ENCODE measurements at places on chromosomes 6 and 20.

- no peak for DNase-seq
These were observed 51.3 kb upstream of the DST start for GRCh38 chr6:56694002-56694401.

- DNase-seq, result no peak
These were observed 21.6 kb upstream of the CALHM6 start for GRCh38 chr6:116439522-116440051.

GRCh38 chr20:63165356-63166192, 50.4 kb downstream of the YTHDF1 start:
- no peak for DNase-seq

DNA sequence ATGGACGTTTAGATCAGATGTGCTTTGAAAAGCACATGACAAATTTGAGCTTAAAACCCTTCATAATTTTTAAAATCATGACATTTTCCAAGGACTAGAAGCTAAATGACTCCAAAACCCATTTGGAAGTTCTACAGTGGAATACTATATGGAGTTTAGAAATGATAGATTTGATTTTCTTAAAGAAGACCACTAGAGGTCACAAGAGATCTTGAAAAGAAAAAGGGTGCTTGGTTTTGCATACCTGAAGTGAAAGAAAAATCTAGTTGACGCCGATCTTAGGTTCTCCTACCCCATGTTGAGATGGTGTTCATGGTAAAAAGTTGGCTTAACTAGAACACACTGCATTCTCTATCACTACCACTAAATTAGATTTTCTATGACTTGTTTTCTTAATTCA, 31.5 kb downstream of the CFAP61 start:
- no peak for DNase-seq

DNA sequence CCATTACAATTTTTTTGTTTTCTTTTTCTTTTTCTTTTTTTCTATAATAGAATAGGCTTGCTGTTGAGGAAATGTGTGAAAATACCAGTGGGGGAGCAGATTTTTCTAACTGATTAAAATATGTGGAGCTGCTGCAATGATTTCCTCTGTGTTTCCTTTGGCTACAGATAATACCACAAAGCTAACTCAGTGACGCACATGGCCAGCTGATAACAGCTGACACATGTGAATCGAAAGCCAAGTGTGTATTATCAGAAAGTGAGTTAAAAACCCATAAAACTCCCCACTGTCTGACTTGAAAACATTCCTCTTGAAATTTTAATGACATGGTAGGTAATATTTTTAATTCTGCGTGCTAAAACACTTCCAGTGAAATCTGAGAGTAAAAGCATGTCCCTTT, 70.8 kb upstream of the AHI1 start:
- DNase-seq, result no peak

GRCh38 chr20:41927189-41927588, 309.0 kb upstream of the CHD6 start:
- no peak for DNase-seq

DNA sequence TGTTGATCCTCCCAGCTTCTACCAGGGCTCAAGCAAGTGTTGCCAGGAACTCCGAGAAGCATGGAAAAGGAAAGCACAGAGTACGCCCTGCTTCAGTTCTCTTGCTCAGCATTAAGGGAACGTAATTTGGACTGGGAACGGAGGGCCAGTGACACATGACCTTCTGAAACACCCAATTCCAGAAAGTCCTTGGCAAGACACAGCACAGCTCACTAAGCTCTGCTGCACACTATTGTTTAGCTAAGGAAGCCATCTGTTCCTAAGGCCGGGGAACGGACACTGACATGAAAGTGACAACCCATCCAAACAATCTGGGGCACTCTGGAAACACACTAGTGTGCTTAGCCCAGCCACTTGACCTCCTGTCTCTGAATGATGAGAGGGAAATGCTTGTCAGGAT, 56.9 kb upstream of the NXT1 start:
- DNase-seq, result peak; percentile 76

DNA sequence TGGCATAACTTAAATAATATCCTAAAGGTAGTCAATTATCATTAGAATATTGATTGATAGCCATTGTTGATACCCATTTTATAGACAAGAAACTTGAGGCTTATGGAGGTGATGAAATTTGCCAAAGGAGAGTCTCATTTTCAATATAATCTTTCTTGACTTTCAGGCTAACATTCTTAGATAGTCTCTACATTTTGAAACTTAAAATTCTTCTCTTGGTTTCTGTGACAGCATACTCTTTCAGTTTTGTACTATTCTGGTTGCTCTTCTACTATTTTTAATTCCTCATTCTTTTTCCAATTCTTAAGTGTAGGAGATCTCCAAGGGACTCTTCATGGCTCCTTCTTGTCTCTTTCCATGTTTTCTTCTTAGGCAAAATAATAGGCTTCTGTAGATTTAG, 3.7 kb upstream of the SH3BGRL2 start:
- DNase-seq, result no peak

DNA sequence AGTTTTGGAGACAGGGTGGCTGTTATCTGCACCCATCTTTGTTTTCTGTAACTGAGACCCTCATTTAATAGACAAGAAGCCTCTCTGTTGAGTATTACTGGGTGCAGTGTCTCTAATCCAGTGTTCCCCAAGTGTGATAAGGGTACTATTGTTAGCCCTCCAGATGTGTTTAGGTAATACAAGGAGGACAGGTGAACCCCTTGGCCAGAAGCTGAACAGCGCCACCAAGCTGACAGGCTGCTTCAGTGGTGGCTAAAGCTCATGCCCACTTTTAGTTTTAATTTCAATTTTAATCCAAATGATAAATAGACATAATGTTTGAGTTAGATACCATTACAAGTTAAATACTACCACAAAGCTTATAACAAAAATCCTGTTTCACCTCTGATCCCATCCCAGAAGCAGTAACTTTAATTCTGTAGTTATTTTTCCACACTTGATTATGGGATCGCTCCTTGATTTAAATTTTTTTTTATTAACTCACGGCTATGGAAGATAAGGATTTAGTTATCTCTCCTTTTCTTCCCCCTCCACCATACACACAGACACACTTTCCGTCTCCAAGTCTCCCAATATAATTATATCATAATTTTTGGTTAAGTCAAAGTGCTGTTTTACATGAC, 8.4 kb upstream of the STK35 start:
- DNase-seq, result no peak

DNA sequence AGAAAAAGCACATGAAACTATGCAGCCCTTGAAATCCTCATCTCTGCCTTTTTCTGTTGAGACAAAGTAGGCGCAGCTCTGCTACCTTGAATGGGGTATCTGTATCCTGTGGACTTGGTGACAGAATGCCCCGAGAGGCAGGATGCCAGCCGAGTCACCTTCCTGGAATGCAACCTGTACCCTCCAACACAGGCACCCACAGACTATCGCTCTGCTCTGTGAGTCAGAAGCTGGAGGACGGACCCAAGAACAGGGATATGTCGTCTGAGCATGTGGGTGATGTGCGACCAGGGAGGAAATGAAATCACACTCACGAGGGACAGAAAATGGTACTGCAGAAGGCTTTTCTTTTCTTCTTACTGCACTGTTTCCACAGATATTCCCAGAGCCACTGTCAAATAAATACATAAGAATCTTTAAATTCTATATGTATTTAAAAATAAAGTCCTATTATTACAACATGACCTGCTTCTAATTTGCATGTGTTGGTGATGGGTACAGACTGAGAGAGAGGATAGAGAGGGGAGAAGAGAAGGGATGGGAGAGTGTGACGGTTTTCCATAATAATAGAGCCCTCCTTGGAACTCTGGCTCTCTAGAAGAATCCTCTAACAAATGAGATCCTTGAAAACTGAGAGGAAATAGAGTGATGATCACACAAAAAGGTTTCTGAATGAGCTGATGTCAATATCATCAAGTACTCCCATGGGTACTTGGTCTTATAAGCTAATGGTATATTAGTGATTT, 308.1 kb downstream of the FOXC1 start:
- no peak for DNase-seq

DNA sequence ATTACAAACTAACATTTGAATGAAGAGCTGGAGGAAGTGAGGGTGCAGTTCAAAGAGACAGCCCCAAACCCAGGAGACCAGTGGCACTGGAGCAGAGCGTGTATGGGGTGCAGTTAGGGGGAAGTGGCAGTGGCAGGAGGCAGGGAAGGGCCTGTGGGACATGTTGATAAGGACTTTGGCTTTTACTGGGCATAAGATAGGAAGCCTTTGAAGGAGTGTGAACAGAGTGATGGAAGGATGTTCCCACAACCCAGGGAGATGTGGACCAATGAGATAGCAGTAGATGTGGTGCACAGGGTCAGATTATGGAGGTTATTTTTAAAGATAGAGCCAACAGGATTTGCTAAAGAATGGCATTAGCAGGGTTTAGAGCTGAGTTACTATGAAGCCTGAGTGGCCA, 56.4 kb downstream of the AIG1 start:
- no peak for DNase-seq

DNA sequence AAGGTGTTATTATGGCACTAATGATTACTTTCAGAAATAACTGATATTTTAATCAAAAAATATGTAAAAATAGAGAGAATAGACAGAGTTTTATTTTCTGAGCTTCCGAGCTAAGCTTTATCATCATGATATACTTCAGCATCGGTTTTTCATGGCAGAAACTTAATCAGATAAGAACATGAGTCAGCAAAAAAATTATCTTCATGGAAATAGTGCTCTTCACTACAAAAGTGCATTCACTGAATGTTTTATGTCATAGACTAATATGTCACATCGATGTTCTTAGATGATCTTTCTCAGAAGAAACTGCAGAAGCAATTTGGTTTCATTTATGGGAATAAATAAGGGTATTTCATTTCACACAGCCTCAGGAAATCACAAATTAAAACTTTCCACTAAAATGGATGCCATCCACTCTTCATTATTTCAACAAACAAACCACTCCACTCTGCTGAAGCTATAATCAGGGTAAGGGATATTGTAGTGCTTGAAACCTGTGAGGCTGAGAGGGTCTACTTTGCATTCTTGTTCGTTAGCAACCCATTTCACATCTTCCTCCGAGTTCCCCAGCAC, 10.2 kb upstream of the MAP3K7 start:
- no peak for DNase-seq

- DNase-seq, result no peak
These were observed 14.9 kb upstream of the SLC22A1 start for GRCh38 chr6:160106701-160107100.

- DNase-seq, result no peak
These were observed 69.6 kb downstream of the PYGB start for GRCh38 chr20:25317351-25318075.

- no peak for DNase-seq
These were observed 6.3 kb upstream of the AP5S1 start for GRCh38 chr20:3813848-3814581.

GRCh38 chr6:161522276-161522675, 248.4 kb upstream of the AGPAT4 start:
- DNase-seq, result no peak

GRCh38 chr20:13025181-13025580, 16.4 kb downstream of the SPTLC3 start:
- DNase-seq, result no peak

DNA sequence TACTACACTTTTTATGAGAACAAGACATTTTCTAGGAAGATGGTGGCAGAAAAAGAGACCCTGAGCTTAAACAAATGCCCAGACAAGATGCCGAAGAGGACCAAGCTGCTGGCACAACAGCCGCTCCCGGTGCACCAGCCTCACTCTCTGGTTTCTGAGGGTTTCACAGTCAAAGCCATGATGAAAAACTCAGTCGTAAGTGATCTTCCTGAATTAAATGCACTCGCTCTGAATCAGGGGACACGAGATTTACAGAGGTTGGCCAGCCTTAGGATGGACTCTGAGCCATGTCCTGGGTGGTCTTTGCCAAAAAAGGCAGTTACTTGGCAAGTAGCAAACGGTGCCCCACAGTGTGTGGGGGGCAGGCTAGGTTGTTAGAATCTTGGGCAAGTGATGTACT, 423 bp downstream of the PACRG start:
- DNase-seq, result no peak

- no peak for DNase-seq
These were observed 475.6 kb upstream of the CHD6 start for GRCh38 chr20:42093542-42094440.

GRCh38 chr6:170152989-170153388, 137.9 kb downstream of the DLL1 start:
- DNase-seq, result no peak

GRCh38 chr6:170583756-170584180, 669 bp downstream of the PDCD2 start:
- no peak for DNase-seq

DNA sequence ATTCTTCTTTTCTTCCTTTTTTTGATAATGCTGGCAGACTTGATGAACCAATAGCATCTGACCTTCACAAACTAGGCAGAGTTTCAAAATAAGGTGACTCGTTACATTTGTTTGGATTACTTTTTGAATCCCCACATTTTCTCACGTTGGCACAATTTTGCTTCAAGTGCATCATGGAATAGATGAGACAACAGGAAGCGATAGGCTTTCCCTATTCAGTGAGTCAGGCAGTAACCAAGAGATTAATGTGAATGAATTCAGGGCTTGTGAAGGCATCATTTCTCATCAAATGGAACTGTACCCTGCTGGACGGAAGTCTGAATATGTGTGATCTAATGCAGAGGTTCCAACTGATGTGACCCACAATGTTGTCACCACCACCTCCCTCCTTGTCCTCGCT, 10.7 kb downstream of the RFPL4B start:
- DNase-seq, result no peak

- peak; percentile 59 for DNase-seq
These were observed 1.2 kb upstream of the SSTR4 start for GRCh38 chr20:23033918-23034317.

DNA sequence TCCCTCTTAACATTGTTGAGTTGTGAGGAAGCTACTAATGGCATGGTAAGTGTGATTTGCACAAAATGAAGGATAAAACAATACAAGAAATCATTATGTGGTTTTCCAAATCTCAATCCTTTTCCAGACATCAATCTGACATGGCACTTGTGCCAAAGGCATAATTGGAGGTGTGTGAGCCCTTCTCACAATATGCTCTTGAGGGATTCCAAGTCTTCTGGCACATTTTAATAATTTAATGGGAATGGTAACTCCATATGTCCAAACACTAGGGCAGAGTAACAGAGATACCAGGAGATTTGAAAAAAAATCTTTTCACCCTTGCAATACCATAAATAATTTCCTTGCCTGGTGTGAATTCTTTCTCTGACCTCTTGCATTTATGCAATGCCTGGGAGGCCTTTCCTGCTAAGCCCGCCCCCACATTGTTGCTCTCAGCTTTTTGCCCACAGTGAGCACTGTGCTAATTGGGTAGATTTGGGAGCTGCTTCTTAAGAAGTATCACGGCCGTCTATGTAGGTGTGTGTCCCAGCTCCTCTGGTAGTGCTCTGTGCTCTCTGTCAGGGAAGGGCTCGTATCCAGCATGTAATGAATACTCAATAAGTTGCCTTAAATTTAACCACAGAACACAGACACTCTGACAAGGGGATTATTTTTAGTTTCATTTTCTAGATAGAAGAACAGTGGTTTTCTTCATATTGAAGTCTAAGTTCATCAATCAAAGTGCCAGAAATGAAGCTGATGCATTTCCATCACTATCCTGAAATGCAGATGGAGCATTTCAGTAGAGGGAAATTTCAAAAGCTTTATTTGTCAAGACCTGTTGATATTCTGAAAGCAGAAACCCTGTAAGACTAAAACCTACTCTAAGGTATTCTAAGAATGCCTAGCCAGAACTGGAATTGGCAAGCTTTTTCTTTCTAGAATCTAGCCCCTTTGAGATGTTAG, 54.4 kb upstream of the CEP85L start:
- no peak for DNase-seq
